ENCODE measurements at places on chromosomes 12 and 14.

GRCh38 chr14:71606064-71606463, 326.2 kb upstream of the RGS6 start:
- DNase-seq: no peak

DNA sequence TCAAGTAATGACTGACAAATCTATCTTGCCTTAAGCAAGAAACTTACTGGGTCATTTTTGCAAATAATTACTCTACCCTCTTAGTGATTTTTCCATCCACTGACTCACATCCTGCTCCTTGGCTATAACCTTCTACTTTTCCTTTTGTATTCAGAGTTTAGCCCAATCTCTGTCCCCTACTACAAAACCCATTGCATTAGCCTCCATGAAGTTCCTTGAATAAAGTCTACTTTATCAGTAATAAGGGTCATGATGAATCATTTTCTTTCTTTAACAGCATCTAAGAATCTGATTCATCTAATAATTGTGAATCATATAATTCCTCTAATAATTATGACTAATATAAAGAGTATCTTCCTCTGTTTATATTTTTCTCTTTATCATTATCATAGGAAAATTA, 132.6 kb downstream of the NTS start:
- no peak for DNase-seq

- DNase-seq: no peak
These were observed 36.8 kb upstream of the PLEKHG6 start for GRCh38 chr12:6273541-6274230.

GRCh38 chr12:14613718-14614117, 46.0 kb upstream of the PLBD1 start:
- no peak for DNase-seq

GRCh38 chr14:53494587-53494986, 341.5 kb upstream of the DDHD1 start:
- DNase-seq: no peak

- no peak for DNase-seq
These were observed 57.2 kb upstream of the BEGAIN start for GRCh38 chr14:100644383-100644782.

All from CD4-positive, alpha-beta T cell treated with Interleukin-1 beta for 1 hour (primary cell).